ENCODE measurements at places on chromosomes 13 and 19.

DNA sequence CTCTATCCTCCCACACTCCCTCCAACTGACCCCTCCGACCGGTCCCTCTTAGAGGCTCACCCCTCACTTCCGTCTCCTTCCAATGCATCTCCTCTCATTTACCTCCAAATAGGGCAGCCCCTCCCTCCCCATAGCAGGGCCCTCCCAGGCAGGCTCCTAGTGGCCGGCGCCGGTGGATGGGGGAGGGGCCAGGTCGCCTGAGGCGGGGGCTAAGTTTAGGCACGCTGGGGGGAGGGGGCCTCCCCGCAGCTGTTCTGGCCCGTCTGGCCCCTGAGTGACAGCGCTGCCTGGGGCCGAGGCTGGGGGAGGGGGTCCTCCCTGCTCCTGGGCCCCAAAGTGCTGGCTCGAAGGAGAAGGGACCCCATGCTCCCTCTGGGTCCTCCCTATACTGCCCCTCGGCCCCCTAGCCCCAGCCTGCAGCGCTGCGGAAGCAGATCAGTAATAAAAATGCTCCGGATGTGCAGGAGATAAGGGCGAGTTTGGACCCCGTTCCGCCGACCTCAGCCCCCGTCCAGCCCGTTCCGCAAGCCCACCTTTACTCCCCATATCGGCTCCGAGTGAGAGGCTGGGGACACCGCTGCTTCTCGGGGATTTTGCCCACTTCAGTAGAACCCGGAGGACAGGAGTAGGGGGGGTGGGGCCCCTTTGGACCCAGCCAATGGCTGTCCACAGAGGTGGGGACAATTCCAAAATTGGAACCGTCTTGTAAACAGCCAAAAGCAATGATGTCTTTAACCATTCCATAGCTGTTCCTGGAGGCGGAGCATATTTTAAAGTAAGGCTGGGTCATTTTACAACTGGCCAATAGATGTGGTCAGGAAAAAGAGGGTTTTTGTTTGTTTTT lies 4.0 kb downstream of the RTN2 start:
- DNase-seq = no peak

DNA sequence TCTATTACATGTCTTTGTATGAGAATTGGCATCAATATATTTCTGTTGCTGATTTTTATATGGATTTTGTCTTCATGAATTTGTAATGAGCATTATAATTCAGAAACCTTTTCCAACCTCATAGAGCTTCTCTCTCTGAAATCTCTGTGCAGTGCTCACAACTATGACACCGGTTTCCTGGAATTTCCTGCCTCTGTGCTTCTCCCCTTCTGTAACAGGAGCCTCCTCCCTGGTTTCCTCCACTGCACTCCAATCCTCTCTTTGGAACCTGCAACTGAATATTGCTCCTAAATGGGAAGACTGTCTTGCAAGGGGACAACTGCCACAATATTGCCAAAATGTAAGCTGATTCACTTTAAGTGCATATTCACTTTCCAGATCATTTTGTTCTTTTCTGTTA lies 1147.9 kb downstream of the UQCRFS1 start:
- DNase-seq = no peak

GRCh38 chr13:97889803-97890202 lies 63.7 kb upstream of the IPO5 start:
- no peak for DNase-seq

- no peak for DNase-seq
Observed at GRCh38 chr13:41825691-41826090, 135.2 kb downstream of the VWA8 start.

DNA sequence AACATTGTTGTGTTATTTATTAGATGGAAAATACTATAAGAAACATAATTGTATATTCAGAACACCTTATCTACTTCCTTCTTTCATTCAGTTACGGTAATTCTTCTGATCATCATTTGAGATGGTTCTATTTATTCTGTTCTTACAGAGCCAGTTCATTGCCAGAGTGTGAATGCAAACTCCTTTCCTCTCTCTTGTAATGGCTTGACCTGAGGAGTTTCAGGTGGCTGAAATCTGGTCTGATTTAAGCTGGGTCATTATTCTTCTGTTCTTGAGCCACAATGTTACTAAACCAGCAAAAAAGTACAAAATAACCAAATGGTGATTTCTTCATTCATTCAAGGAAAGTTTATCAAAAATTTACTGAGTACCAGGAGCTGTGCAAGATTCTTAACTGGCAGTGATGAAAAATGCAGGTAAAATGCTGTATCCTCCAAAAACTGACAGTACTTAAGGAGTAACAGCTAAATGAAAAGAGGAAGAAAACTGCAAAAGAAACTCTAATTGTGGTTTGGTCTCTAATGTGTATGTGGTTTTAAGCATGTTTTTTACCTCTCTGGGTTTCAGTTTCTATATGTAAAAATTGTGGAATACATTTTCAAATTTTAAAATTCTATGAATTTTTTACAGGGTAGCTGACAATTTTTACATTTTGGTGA lies 182.4 kb upstream of the UFM1 start:
- no peak for DNase-seq

- DNase-seq = no peak
Observed at GRCh38 chr13:74751739-74752138, 617.5 kb upstream of the KLF12 start.

- no peak for DNase-seq
Observed at GRCh38 chr19:43101950-43102349, 19.4 kb upstream of the PSG2 start.

DNA sequence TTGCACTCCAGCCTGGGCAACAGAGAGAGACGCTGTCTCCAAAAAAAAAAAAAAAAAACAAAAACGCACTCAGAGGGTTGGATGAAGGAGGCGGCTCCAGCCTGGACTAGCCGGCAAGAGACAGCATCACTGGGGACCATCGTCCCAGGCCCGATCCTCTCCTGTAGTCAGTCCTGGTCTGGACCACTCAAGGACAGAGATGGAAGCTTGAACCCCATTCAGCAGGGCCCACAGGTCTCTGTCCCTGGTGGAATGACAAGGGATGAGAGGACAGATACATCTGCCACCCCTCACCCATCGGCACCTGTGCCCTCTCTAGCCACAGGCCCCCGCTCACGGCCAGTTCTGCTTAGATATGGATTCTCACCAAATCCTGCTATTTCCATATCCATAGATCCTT lies 14.0 kb downstream of the ADGRE5 start:
- no peak for DNase-seq

DNA sequence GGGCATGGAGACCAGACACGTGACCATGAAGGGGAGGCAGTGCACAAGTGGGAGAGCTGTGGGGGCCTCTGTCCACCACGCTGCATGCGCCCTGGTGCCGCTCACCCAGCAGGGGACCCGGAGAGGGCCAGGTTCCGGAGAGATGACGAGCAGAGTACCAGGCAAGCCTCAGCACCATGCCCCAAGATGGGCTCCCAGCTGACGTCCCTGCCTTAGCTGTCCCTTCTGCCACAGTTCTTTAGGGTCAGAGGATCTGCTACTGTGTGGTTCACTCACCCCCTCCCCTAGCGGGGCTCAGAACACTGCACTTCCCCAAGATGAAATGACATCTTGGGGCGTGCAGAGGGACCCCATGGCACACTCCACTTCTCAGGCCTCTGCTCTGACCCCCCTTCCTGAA lies 9.6 kb upstream of the PRKD2 start:
- DNase-seq = no peak

GRCh38 chr19:49907745-49908446 lies 11.2 kb upstream of the IL4I1 start:
- no peak for DNase-seq

DNA sequence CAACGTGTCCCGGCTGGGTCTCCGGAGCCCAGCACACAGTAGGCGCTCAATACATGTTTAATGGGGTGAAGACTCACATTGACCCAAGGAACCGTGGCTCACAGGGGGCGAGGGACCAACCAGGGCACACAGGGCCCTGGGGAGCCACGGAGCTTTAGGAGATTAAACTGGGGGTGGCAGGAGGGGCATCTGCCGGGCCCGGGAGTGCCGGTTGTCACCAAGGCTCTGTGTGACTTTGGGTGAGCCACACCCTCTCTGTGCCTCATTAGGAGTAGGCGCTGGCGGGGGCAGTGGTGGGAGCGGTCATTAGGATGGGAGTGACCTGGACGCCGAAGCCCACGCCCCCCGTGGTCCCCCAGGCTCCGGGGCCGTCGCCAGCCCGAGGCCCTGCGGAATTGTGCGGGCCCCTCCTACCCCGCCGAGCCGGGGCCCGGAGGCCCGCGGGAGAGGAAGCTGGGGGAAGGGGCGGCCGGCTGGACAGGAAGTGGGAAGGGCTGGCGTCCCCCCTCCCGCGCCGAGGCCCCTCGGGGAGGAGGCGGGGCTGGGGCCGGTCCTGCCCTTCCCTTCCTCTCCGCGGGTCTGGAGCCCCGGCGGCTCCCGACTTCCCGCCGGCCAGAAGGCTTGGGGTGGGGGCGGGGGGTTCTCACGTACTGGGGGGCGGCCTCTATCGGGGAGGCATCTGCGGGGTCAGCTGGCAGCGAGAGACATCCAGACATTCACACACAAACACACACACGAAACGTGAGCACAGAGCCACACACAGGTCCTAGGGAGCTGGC lies 1.8 kb upstream of the SSBP4 start:
- no peak for DNase-seq

DNA sequence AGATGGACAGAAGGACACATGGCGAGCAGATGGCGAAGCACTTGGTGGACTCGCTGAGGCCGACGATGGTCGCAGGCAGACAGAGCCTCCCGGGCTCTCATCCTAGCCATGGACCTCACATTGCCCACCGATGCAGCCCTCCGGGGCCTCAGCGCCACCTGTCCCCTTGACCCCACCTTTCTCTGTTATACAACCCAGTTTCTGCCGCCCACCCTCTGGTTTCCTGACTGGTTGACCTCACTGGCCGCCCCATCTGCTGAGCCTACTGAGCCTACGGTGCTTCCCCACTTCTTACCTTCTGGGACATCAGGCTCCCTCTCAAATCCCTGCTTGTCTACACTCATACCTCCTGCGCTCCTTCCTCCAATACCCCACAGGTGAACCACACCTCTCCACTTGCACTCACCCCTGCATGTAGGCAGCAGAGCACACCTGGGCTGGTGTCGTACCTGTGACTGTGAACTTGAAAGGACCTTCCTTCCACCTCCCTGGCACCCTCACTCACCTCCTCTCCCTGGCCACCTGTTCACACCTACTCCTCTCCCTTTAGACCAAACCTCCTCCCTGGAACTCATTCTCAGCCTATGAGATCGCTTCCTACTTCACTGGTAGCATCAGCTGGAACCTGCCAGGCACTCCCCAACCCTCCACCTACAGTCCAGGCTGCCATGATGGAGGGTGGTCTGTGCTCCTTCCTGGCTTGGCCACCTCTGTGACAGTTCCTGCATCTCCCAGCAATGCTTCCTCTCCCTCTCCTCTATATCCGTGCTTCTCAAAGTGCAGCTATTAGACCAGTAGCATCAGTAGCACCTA lies 36.1 kb downstream of the HPN start:
- DNase-seq = no peak

DNA sequence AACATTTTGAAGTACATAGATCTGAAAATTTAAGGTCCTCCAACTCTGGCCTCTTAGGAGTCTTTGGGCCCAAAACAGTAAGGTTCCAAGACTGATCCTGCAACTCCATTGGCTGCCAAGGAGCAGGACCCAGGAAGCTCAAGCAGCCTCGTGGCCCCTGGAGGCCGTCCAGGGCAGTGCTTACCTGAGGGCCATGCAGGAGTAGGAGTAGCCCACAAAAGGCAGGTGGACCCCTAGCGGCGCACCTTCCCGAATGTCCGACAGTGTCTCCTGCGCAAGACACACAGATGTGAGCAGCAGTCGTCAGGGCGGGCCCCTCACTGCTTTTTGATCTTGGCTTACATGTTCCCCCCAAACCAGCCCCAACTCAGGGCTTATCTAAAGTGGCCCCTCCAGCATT lies 5.7 kb upstream of the SIX5 start:
- DNase-seq = no peak

GRCh38 chr13:20891768-20892167 lies 10.8 kb downstream of the XPO4 start:
- DNase-seq = no peak

- DNase-seq = no peak
Observed at GRCh38 chr13:64283926-64284325, 2868.3 kb upstream of the PCDH20 start.

GRCh38 chr19:12133069-12133468 lies 7.1 kb downstream of the ZNF20 start:
- no peak for DNase-seq

DNA sequence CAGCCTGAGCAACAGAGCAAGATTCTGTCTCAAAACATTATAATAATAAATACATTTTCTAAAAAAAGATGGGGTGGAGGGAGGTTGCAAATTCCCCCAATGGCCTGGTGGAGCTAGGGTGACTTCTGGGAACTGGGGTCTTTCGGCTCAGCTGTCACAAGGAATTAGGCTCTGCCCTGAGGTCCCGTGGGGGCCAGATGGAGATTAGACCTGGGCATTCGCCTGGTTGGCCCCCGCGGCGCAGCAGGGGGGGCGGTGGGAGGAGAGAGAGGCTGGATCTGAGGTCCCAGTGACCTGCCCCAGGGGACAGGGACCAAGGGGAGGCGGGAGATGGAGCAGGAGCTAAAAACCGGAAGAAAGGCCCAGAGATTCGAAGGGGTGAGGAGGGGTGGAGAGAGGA lies 14.8 kb downstream of the FUT6 start:
- DNase-seq = no peak

- DNase-seq = no peak
Observed at GRCh38 chr13:101332583-101332982, 83.7 kb downstream of the NALCN start.

DNA sequence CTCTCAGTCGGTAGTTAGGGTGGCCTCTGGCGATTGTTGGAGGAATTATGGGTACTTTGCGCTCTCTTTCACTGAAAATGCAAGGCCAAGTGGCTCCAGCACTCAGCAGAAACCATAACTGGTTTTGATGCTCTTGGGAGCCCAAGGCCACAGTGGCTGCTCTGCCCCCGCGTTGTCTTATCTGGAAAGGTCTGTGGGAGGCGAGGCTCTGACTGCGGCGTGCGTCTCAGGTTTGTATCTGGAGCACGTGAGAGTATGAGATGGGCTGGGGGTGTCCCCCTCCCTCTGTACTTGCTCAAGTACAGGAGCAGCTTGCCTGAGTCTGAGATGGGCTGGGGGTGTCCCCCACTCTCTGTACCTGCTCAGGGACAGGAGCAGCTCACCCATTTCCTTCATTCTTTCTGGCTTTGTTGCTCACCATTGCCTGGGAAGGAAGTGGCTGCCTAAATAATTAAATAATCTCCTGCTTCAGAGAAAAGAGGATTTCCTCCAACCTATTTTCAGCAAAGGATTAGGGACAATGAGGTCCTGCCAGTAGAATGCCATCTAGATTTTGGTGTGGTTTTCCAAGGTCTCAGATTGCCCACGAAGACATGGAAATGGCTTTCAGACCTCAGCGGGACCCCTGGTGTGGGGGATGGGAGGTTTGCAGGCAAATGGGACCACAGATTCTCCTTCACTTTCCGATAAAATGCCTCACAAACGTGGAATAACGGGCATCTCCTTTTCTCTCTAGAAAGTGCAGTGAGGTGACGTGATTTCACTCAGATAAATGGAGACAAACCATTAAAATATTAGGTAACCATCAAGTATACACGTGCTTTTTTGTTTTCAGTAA lies 14.7 kb downstream of the ATP11A start:
- DNase-seq = no peak

DNA sequence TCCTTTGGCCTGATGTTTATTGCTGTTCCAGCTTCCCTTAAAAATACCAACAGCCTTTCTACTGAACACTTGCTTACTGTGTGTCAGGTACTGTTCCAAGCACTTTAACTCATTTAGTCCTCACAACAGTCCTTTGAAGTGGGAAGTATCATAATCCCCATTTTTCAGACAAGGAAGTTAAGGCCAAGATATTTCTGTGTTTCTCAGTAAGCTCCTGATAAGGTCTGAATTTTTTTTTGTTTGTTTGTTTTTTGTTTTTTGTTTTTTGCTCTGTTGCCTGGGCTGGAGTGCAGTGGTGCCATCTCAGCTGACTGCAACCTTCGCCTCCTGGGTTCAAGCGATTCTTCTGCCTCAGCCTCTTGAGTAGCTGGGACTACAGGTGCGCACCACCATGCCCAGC lies 7.5 kb downstream of the SNRPA start:
- no peak for DNase-seq

Measured in activated CD4-positive, alpha-beta T cell treated with anti-CD3 and anti-CD28 coated beads for 24 hours (primary cell).